Stimulated activated CD4-positive, alpha-beta T cell treated with anti-CD3 and anti-CD28 coated beads, Interleukin-15, amount 100 ng/mL, for 24 hours (primary cell): ENCODE measurements at places on chromosomes 7 and 10.

GRCh38 chr7:37000511-37000910 is 276.2 kb upstream of the AOAH start:
- no peak for DNase-seq

- no peak for DNase-seq
These were observed 12.4 kb downstream of the BCAP29 start for GRCh38 chr7:107592361-107593024.

GRCh38 chr10:124059551-124059950 is 33.8 kb downstream of the CHST15 start:
- no peak for DNase-seq

- DNase-seq: no peak
These were observed 33.4 kb upstream of the NUB1 start for GRCh38 chr7:151308256-151308655.

DNA sequence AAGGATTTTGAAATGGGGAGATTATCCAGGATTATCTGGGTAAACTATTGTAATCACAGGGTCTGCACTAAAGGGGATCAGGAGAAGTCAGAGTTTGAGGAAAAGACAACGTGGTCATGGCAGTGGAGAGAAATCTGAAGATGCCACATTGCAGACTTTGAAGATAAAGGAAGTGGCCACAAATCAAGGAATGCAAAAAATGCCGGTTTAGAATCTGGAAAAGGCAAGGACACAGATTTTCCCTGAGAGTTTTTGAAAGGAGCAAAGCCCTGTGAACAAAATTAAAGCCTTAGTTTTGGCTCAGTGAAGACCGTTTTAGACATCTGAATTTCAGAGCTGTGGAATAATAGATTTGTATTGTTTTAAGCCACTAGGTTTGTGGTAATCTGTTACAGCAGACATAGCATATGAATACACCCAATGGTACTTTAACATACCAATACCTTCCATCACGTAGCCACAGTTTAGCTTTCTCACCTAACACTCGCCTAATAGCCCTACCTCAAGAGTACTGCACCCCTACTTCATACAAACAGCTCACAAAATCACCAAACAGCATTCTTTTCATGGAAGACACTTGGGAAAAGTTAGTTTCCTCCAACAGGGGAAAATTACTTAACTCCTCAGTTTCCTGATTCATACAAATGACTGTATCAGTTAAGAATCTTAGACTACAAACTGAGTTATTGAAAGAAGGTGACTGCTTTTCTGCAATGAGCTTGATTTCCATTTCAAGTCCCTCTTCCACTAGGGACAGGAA is 446.5 kb downstream of the INHBA start:
- DNase-seq: no peak

DNA sequence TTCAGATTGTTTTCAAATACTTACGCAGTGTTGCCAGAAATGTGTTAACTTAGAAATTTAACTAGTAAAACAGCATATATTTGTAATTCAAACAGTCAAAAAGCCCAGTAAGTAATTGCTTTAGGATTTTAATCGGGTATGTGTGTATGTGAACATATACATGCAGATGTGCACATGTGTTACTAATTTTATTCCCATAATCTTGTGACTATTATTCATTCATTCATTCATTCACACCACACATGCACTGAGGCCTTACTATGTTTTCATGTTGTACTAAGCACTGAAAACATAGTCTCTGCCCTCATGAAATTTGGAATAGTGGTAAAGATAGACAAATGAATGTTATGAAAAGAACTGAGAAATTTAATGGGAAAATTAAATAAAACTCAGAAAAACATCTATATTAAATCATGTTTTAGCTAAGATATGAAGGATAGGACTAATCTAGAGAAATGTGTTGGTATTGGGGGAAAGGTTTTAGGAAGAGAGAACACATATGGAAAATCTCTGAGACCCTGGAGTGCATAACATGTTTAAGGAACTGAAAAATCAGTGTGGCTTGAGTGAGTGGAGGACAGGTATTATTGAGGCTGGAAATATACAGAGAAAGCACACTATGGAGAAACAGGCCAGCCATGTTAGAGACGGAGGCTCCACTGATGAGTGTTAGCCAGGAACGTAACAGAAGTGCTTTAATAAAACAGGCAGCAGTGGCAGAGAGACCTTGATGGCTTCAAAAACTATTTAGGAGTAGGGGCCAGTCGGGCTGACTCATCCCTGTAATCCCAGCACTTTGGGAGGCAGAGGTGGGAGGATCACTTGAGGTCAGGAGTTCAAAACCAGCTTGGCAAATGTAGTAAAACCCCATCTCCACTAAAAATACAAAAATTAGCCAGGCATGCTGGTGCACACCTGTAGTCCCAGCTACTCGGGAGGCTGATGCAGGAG is 80.3 kb downstream of the HDAC9 start:
- DNase-seq: no peak

DNA sequence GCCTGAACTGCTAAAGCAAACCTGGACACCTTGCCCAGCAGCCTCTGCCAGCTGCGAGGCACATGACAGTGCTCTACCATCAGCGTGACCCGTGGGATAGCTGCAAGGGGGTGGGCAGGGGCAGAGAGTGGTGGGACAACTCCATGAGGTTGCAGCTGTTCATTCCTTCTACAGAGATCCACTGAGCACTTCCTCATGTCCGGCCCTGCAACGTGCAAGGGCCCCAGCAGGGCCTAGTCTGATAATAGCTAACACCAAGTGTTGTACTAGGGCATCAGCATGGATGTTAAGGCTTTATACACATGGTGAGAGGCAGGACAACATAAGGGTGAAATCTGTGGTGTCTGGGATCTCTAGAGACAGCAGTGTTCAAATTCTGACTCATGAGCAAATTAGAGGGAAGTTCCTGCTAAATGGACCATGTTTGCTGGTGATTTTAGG is 14.3 kb downstream of the NOD1 start:
- no peak for DNase-seq

DNA sequence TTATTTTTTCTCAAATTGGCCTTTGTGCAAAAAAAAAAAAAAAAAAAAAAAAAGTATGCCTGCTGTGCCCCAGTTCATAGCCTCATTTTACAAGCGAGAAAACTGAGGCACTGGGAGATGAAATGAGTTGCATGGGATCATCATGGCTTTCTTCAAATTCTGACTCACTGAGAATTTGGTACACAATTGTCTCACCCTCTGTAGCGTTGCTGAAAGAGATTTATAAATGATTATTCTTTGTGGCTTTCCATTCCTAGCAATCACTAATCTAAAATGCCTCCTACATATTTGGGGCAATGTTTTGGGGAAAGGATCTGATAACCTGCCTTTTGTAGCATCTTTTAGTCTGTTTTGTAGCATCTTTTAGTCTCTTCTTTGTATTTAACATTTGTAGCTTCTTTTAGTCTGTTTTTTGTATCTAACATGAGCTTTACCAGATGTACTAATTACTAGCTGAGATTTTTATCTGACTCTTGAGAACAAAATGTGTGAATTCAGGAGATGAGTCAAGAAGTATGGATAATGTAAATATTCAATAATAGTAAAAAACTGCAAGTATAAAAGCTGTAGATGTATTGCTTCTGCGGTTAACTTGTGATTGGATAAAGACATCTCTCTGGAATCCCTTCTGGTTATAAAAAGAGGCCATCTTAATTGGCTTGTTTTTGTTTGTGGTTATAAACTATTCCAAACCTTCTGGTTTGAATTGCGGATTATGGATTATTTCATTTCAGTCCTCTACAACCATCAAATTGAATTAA is 161.4 kb downstream of the ARID5B start:
- no peak for DNase-seq

DNA sequence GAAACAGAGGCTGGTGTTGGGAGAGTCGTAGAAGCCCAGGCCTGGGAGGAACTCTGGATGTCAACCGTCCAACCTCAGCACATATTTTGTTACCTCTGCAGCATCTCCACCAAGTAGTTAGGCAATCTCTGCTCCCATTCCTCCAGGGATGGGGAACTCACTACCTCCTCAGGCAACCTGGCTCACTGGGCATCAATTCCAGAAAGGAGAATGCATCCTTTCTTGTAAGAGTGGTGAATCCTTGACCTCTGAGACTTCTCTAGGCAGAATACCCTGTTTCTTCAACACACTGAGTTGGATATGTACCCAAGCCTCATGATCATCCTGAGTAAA is 136.7 kb upstream of the ZMIZ1 start:
- DNase-seq: no peak

GRCh38 chr10:47348138-47348651 is at the start of gene RBP3:
Gene RBP3, plus strand, starts transcription at chr10:47348363. Its CDS starts 122 bp downstream, at chr10:47348485.
- DNase-seq: no peak

- no peak for DNase-seq
These were observed 48.3 kb upstream of the STEAP4 start for GRCh38 chr7:88355011-88355410.
